Non-pigmented ciliary epithelial cell (primary cell): ENCODE measurements at places on chromosomes 16 and 17.

- DNase-seq = no peak
These were observed 31.0 kb downstream of the CFDP1 start for GRCh38 chr16:75402159-75402820.

GRCh38 chr17:13888056-13888609, 181.2 kb upstream of the COX10 start:
- DNase-seq = no peak

GRCh38 chr17:40121181-40122135, at the start of gene MSL1:
TSS of gene MSL1 (plus strand) at chr17:40121971. CDS start at chr17:40122613, 642 bp downstream.
- no peak for DNase-seq

- no peak for DNase-seq
These were observed 12.1 kb upstream of the ZNF423 start for GRCh38 chr16:49867796-49868668.

DNA sequence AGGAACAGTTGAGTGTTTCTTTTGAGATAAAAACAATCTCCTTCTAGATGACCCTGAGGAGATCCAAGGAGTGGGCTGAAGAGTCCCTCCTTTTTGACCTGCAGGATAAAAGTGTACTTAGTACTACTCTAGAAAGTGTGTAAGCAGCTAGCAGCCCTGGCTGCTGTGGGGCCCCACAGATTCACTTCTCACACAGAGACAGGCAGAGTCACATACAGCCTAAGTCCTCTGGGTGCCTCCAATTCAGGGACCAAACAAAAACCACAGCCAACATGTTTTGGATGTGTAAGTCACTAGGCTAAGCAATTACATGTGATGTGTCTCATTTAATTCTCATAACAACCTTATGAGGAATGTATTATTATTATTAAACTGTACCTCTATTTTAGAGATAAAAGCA, 97.1 kb downstream of the TMEM100 start:
- no peak for DNase-seq

DNA sequence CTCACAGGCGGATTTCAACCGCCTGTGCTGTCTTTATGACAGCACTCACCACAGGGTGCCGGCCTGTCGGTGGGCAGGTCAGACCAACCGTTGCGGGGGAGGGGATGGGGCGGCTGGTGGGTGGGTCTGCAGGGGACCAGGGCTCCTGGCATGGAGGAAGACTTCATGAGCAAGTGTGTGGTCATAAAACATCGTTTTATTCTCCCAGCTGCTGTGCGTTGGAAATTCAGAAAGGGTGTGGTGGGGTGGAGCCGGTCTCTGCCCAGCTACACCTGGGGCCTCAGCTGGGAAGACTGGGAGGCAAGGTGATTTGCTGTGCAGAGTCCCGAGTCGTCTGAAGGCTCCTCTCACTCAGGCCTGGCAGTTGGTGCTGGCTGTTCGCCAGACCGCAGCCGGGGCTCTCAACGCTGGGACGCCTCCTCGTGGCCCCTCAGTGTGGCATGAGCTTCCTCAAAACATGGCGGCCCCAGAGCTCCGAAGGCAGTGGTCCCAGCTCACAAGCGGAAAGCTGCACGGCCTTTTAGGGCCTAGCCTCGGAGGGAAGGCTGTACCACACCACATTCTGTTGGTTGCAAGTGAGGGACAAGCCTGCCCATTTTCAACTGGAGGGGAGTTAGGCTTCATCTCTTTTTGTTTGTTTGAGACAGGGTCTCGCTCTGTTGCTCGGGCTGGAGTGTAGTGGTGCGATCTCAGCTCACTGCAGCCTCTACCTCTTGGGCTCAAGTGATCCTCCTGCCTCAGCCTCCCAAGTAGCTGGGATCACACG, 45.8 kb upstream of the GSE1 start:
- DNase-seq = no peak

- DNase-seq = no peak
These were observed 23.3 kb downstream of the TBCD start for GRCh38 chr17:82775001-82775823.

DNA sequence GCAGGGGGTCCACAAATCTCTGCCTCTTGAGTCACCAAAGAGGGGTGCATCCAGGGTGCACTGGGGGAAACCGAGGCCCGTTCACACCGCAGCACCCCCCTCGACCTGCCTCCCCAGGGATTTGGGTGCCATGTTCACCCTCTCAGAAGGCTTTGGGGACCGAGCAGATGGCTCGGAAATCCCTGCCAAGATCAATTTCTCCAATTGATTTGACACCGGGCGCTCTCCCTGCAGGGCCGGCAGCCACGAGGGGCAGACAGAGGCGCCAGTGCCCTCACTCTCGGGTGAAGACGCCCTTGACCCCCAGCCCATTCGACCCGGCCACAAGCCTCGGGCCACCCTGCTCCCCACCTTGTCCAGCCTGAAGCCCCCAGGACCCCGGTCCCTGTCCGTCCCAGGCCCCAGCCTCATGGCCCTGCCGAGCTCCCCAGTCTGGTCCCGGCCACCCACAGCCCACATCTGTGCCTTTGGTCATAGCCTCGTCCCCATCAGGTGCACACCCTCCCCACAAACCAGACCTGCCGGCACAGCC, 9.3 kb downstream of the SSTR5 start:
- DNase-seq = no peak

DNA sequence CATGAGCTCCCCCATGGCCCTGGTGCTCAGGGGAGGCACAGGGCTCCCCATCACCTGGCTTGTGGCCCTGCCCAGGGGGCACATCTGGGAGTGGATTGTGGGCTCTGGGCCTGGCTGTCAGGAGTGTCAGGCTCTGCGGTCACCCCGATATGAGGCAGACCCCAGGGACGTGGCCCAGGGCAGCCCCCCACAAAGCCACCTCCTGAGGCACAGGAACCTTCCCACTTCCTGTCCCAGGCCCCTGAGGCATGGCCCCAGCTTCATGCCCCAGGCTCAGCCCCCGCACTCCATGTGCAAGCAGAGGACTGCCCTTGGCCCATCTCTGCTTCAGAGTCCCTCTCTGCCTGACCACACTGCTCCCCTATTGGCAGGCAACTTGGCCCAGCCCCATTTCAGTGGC, 160.3 kb downstream of the PCTP start:
- DNase-seq = no peak

DNA sequence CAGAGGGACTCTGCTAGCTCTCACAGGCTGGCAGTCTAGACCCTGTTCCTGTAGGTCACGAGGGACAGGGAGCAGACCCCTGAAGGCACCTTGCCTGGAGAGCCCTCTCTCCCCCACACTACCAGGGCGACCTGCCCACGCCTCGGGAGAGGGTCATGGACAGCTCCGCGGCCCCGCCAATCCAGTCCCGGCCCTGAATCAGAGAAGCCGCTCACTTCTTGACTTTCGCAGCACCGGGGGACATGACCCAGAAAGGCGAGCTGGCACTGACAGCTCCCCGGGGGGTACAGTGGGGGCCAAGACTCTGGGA, 5.1 kb downstream of the KIFC3 start:
- DNase-seq = no peak

GRCh38 chr16:8374586-8375231, 215.6 kb downstream of the TMEM114 start:
- no peak for DNase-seq

- no peak for DNase-seq
These were observed 53.6 kb downstream of the N4BP1 start for GRCh38 chr16:48556243-48556912.

DNA sequence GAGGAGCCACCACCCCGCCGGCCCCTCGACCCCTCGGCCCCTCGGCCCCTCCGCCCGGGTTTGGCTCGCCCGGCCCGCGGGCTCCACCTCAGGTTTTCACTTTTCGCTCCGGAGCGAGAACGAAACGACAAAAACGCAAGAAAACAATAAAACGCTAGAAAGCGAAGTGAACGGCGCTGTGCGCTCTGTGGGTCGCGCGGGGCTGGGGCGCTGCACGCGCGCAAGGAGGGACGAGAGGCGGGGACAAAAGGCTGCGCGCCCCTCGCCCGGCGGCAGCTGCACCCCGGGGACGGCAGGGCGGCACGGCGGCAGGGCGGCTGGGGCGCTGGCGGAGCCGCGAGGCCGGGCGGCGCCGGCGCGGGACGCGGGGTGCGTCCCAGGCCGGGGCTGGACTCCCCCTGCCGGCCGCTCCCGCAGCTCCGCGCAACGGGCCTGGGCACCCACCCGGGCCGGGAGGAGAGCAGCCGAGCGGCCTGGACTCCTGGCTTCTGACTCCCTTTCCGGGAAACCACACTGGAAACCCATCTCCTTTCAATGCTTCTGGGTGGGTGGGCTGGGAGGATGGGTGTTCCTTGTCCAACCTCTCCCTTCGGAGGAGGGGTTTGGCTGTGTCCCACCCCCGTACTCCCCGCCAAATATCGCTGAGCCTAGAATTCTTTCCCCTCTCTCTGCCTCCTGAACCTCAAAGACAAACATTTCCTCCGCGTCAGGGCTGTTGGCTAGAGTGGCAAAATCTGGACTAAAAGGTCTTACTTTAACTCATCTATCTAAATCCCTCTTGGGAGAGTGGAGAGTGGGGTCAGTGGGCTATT, 9.9 kb downstream of the TBX2 start:
- no peak for DNase-seq

- DNase-seq = no peak
These were observed 36.2 kb downstream of the SETD6 start for GRCh38 chr16:58551496-58551895.

DNA sequence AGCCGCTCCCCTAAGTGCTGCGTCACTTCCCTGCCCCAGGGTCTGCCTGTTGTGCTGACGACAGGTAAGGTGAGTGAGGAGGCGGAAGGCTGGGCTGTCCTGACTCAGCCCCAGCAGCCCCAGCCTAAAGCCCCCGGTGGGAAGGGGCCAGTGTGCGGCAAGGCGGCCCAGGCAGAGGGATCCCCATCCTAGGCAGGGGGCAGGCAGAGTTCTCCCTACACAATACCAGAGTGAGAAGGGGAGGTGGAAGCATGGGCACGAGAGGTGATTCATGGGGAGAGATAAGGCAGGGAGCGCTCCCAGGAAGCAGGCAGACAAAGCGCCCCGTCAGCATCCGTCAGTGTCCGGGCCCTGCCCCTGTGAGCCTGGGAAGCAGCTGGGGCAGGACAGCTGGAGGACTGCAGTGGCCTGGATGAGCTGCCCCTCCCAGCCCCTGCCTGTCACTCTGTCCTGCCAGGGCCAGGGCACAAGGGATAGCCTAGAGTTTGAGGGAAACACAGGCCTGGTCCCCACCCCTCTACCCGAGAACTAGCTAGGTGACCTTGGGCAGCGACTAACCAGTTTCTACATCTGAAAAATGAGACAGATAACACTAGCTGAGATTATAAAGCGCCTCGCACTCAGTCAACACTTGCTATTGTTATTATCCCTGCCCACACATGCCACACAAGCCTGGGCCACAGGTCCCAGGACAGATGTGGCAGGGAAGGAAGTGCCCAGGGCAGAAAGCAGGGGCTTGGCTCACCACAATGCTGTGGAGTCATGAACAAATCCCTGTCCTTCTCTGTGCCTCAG, 3.8 kb downstream of the FAM83G start:
- no peak for DNase-seq

DNA sequence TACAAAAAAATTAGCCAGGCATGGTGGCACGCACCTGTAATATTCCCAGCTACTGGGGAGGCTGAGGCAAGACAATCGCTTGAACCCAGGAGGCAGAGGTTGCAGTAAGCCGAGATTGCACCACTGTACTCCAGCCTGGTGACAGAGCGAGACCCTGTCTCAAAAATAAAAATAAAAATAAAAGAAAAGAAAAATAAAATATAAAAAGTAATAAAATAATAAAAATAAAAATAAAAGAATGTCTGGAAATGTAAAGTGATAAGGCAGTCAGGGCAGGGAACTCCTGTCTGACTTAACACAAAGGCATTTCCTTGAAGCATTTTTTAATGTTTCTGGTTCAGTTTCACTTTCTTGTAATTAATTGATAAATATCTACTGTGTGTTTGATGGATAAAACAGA, 34.7 kb upstream of the DNAJA2 start:
- DNase-seq = peak; percentile 5

DNA sequence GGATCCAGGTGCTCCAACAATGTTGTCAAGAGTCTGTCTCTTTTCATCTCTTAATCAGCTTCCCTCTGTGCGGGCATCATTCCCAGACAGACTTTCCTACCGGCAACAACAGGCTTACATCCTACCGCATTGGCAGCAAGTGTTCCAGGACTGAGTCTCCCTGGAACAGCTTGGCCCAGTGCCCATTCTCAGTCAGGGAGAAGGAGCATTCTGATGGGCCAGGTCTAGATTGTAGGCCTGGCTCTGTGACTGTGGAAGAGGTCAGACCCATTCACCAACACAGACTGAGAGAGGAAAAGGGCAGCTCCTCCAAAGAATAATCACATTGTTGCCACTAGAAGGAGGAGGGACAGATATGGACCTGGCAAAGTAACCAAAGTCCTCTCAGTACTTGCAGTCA, 68.1 kb upstream of the TMEM132E start:
- DNase-seq = no peak

DNA sequence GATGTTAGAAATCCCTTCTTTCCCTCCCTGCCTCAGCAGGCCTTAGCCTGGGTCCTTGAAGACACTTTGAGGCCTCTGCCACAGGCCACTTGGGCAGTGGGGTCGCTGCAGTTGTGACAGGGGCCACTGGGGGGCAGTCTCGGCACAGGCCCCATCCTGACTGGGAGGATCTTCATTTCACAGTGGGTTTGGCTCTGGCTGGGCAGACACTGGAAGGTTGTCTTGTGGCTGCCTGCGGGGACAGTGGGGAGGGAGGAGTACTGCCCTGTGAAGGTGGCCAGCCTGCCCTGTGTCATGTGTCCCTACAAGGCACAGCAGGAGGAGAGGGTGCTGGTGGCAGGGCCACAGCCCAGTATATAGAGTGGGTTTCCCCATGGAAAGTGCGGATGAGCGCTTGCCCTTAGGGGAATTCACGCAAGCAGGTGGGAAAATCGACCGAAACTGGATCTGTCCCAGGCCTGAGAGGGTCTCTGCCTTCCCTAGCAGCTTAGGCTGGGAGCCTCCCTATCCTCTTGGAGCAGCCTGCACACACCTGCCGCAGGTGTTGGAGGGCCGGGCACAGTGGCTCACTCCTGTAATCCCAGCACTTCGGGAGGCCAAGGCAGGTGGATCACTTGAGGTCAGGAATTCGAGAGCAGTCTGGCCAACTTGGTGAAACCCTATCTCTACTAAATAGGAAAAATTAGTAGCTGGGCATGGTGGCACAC, 28.8 kb downstream of the GINS2 start:
- no peak for DNase-seq

- DNase-seq = no peak
These were observed 2.4 kb downstream of the EPN2 start for GRCh38 chr17:19239544-19239943.

- DNase-seq = no peak
These were observed 609.9 kb upstream of the SALL1 start for GRCh38 chr16:51761001-51761400.

- peak; percentile 47 for DNase-seq
These were observed 4.1 kb upstream of the C1QTNF1 start for GRCh38 chr17:79019632-79020584.

DNA sequence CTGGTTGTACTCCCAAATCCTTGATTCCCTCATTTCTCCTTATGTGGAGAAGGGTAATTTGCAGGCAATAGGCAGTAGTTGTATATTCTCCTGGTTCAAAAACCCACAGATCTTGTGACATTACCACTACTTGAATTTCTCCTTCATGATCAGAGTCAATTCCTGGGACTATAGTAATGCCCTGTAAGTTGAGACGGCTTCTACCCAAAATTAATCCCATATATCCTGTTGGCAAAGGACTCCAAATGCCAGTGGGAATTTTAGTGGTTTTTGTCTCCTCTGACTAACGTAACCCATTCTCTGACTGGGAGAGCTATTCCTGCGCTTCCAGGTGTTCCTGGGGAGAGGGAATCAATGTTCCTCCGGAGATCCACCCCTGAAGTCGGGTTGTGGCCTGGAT, 11.6 kb upstream of the ZNF689 start:
- no peak for DNase-seq
